ENCODE measurements at places on chromosomes 1 and 21.

DNA sequence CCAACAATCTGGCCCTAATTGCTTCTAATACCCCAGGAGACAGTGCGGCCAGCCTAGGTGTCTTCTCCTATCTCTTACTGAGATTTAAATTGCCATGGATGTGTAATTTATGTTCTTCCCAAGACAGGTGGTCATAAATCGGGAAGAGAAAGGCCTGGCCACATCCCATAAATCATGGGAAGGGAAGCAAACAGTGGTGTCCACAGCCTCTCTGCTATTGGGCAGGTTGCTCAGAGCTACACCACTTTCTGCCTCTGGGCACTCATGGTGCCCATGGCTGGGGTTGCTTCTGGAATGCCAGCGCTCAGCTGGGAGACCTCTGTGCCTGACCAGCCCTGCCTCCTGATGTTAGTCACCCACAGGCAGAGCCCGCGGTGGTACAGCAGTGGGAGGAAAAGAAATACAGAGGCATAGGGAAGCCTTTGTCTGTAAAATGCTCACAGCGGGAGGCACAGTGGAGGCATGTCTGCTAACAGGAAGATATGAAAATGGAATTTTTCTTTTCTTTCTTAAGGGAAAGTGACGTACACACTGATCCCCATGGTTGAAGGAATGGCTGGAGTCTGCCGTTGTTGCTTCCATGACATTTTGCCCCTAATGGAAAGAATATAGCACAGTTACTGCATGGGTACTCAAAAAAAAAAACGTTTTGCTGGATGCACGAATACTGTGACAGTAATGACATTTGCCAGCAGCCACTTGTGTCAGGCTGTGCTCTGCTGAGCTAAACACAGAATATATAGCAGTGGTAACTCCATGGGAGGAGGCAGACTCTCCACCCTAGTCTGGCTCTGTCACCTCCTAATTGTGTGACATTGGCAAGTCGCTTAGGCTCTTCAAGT, 21.9 kb downstream of the MTARC1 start:
- DNase-seq, result no peak

GRCh38 chr1:85983316-85983715, 173.3 kb downstream of the COL24A1 start:
- DNase-seq, result no peak

DNA sequence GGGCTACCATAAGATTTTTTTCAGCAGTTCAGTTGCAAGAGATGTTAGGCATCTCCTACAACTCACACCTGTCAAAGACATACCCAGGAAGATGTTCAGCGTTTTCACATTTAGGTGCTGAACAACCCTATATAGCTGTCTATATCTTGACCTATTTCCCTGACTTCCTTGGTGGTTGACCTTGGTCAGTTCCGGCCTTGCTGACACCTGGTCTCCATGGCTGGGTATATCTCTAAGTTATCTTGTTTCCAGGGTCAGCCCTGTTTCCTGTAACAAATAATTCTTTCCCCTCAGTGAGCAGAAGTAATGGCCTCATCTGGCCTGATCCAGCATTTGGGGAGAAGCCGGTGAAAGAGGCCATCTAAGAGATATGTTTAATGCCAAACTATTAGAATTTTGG, 2.4 kb upstream of the BTG2 start:
- no peak for DNase-seq

DNA sequence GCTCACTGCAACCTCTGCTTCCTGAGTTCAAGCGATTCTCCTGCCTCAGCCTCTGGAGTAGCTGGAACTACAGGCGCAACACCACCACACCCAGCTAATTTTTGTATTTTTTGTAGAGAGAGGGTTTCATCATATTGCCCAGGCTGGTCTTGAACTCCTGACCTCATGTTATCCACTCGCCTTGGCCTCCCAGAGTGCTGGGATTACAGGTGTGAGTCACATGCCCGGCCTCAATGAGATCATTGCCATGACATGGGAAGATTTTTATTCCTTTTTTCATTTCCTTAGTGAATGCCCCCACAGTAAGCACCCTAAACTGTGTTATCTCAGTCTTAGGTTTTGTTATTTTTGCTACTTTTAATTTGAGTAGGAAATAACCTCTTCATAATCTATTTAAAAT, 977.9 kb downstream of the BRINP3 start:
- no peak for DNase-seq

DNA sequence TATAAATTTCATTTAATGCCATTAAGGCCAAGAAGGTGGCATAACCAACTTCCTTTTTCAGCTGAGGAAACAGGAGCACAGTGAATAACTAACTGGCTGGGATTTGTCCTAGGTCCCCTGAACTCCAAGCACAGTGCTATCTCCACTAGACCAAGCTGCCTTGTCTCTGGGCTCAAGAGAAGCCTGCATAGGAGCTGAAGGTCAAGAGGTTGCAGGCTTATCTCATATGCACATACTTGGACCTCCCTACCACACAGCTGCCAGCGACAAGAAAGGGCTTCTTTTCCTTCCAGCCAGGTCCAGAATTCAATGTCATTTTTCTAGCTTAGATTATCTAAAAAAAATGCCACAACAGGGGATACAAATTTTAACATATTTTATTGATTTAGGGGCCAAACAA, 27.1 kb downstream of the AK2 start:
- no peak for DNase-seq

- no peak for DNase-seq
Measured at GRCh38 chr1:236457775-236458174, 63.7 kb downstream of the EDARADD start.

GRCh38 chr1:68590473-68590872, 93.6 kb upstream of the DEPDC1 start:
- no peak for DNase-seq

DNA sequence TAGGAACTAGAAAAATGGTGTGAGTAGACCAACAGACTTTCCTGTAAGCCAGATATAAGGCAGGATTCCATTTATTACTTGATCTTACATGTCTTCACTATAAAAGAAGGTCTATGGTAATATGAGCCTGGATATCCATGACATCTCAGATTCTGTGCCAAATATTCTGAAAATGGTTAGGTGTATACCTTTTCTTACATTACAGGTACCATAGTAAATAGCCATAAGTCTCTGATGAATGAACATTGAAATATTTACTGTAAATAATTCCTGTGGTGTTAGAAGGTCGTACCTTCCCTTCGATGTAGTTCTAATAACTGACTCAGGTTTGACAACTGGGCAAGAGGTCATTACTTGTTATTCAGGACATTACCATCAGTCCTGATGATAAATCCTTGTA, 657.9 kb downstream of the BRINP3 start:
- no peak for DNase-seq

GRCh38 chr1:160489513-160490261, 33.4 kb downstream of the SLAMF6 start:
- DNase-seq, result no peak

DNA sequence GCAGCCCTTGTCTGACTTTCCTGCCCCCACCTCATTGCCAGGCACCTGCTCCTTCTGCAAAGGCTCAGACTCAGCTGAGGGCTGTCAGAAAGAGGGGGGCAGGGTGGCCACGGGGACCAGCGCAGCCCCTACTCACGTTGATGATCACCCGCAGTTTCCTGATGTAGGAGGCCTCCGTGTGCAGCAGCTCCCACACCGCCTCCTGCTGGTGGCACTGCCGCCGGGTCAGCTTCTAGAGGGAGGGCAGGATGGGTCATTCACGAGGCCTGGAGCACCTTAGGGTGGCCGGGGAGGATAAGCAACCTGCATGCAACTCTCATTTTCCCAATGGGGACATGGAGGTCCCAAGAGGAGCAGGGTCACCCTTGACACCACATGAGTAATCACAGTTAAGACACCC, 6.4 kb upstream of the TNFRSF25 start:
- DNase-seq, result no peak

- no peak for DNase-seq
Measured at GRCh38 chr1:219062161-219062560, 111.5 kb upstream of the LYPLAL1 start.

DNA sequence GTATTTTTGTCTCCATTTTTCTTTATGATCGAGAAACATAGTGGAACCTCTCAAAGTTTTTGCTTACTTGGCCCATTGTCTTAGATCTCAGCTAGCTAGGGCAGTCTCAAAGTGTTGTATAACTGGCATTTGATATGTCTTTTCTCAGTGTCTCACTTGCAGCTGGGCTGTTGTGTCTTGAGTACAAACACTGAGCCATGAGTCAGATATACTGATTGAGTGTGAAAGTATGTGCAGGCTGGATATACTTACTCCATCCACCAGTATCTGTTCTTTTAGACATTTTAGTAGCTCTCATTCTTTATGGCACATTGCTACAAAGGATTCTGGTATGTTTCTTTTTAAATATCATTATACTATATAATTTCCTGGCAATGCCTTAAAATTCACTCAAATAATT, 14.3 kb upstream of the GPR52 start:
- no peak for DNase-seq

DNA sequence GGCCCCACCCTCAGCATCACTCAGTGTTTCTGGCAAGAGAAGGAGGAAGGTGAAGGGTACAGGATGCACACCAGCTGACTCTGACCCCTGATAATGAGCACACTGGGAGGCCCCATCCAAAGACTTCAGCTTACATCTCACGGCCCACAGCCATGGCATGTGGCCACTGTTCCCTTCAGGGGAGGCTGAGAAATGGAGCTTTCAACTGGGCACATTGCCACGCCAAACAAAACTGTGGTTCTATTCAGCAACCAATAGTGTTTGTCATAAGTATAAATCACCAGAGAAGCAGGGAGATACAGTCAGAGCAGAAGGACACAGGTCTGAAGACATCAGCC, 12.7 kb upstream of the TRAF3IP3 start:
- no peak for DNase-seq

GRCh38 chr1:245154429-245155271, at the start of gene KIF26B:
Gene KIF26B (plus strand): TSS chr1:245154985. CDS start chr1:245155425, 440 bp downstream.
- DNase-seq, result no peak

GRCh38 chr1:36864823-36865601, 169.3 kb downstream of the GRIK3 start:
- no peak for DNase-seq

GRCh38 chr21:16137106-16137505, 407.3 kb downstream of the USP25 start:
- DNase-seq, result no peak

- no peak for DNase-seq
Measured at GRCh38 chr1:113887402-113888175, at the start of gene BCL2L15. Gene BCL2L15 (minus strand): TSS chr1:113887581. CDS start chr1:113887375, 206 bp downstream.

DNA sequence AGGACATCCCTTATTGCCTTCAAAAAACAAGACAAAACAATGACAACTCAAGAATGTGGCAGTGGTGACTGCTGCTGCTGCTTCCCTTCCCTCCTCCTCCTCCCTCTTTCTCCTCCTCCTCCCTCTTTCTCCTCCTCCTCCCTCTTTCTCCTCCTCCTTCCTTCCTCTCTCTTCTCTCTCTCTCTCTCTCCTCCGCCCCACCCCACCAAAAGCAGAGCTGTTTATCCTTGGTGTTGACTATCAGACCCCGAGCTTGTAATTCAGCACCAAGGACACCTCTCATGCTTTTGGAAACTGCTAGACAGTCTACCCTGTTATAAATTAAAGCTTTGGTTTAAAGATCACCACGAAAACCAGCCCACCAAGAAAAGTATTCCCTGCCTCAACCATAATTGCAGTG, 72.4 kb upstream of the IFNAR2 start:
- DNase-seq, result no peak

DNA sequence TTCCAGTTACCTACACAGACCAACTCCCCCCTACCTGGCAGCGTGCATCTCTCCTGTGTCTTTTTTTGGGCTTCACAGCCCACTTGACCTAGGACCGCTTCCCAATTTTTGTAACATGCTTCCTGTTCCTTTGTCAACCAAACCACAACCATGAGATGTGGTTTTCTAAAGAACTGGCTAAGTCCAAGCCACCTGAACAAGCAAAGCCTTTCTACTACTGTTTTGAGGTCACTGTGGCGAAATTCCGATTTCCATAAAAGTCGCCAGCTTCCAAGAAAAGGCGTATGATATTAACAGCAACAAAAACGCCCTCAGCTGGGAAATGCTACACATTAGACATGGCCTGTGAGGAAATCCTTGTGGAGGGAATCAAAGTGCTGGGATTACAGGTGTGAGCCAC, 12.7 kb upstream of the AK2 start:
- no peak for DNase-seq

- DNase-seq, result no peak
Measured at GRCh38 chr1:183048087-183049085, 25.2 kb downstream of the LAMC1 start.

DNA sequence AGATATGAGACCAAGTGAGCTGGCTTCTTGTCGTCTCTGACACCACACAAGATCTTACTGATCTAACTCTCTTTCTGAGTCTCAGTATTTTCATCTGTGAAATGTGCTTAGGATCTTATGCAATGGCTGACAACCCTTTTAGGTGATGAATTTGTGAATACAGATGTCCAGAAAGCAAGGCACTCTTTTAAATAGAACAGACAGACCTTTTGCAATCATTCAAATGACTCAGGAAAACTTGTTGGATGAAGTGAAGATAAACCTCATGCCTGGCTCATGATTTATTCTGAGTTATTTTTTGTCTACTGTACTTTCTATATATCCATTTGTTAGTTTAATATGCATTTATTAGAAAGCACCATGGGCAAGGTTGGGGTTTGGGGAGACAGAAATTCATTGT, 411.3 kb downstream of the PTPRU start:
- no peak for DNase-seq

DNA sequence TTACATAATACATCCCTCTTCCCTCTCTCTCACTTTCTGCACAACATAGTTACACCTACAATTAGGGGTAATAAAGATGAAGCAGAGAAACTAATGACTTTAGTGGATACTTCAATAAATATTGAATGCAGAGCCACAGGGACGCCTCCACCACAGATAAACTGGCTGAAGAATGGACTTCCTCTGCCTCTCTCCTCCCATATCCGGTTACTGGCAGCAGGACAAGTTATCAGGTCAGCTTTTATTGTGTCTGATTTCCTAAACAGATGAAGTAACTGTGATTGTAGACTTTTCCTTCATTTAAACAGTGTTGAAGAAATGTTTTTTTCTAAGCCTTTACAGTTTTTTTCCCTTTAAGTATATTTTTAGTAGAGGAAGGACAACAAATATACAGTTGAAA, 281.6 kb downstream of the TPR start:
- DNase-seq, result no peak

GRCh38 chr1:145949219-145949618, 8.6 kb downstream of the LIX1L start:
- DNase-seq, result no peak

DNA sequence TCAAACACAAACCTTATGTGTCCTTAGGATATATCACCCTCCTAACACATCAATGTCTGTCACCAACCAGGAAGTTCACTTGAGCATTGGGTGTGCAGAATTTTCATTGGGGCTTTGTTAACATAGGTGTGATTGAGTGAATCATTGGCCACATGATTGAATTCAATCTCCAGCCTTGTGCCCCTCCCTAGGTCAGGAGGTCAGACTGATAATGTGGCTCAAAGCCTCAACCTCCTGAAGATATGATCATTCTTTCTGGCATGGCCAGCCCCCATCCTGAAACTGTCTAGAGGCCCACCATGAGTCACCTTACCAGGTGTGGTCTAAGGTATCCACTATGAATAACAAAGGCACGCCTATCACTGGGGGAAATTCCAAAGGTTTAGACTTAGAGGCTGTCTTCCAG, 90.1 kb downstream of the PKN2 start:
- no peak for DNase-seq
